Heart right ventricle (tissue), 16 donors: ENCODE measurements at places on chromosomes 16 and 17. TPM values are rescaled to one million over a fixed set of nuclear protein-coding genes. Genes with fewer than 3 reads are reported as not detected.

The C16orf46 gene
- polyA plus RNA-seq, result 0.78 TPM

DNA sequence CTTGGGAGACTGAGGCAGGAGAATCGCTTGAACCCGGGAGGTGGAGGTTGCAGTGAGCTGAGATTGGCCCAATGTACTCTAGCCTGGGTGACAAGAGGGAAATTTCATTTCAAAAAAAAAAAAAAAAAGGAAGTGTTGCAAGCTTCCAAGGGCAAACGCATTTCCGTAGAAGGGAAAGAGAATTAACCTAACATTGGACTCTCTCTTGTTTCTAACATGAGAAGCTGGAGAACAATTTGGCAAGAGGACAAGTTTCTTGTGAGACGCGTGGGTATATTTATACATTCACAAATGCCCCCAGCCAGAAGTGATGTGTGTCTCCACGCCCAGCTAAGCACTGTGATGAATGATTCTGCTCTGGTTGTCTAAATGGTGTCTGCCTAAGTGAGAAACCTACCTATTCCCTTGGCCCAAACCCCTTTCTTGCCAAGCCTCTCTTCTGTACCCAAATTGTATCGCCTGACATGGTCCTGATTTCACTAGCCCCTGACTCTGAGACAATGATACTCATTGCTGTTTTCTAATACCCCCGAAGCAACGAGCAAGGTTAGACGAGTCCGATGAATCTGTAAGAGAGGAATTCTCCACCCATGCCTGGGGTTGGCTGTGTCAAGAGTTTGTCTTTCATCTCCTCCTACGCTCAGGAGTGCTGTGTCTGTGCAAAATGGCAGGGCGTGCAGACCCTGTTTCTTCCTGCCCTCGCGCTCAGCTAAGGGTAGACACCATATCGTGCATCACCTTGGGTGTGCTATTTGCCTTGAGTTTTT, 14.2 kb upstream of the ST6GALNAC2 start:
- no peak overlapping the region for H3K4me3 ChIP-seq
- H3K27ac ChIP-seq, result no peak overlapping the region
- no peak for DNase-seq
- H3K4me1 ChIP-seq, result peaks cover 4% of the 10 kb centered on the region
- H3K27me3 ChIP-seq, result no peaks in the 10 kb centered on the region

GRCh38 chr16:24255456-24256371, at the start of gene CACNG3:
CACNG3 (plus strand) TSS chr16:24256335; CDS start chr16:24256755, 420 bp downstream.
- no peaks in the 10 kb centered on the region for H3K4me1 ChIP-seq
- peaks cover 80% of the 10 kb centered on the region for H3K27me3 ChIP-seq
- no peaks in the 10 kb centered on the region for H3K36me3 ChIP-seq

DNA sequence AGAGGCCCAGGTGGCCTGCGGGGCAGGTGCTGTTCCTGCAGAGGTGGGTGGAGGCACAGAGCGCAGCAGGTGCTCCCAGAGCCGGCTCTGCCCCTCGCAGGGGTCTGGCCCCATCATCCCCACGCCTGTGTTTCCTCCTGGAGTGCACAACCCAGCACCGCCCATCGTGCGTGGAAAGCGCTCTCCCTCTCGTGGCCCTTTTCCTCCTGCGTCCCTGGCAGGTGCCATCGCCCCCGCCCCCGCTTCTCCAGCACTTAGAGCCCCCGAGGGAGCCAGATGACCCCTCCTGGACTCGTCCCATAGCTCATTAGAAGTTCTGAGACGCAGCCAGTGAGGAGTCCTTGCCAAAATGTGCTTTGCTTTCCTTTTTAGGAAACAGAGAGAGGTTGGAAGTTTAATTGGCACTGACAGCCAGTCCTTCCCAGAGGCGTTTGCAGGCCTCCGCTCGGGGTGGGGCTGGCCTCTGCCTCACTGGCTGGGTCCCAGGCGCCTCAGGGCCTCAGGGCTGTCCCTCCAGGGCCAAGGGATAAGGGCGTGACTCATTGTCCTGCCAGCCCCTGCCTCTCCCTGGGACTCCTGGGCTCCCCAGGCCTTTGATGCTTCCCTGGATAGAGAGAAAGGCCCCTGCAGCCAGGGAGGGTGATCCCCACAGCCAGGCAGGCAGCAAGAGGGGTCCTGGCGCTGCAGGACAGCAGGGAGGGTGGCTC, 32.2 kb upstream of the CHMP6 start:
- peaks cover 22% of the 10 kb centered on the region for H3K4me1 ChIP-seq
- DNase-seq, result peak; percentile 89
- no peak overlapping the region for H3K4me3 ChIP-seq

The NLGN2 gene
- 7.3 TPM for polyA plus RNA-seq

GRCh38 chr17:29591146-29591736, 1.7 kb upstream of the ANKRD13B start:
- H3K4me3 ChIP-seq, result peak overlapping the region; percentile 27
- no peaks in the 10 kb centered on the region for H3K36me3 ChIP-seq
- H3K4me1 ChIP-seq, result peaks cover 82% of the 10 kb centered on the region

The ZNRF1 gene
- 20.0 TPM for polyA plus RNA-seq

GRCh38 chr16:53822936-53823529, 119.1 kb downstream of the FTO start:
- peaks cover 16% of the 10 kb centered on the region for H3K4me1 ChIP-seq
- H3K27me3 ChIP-seq, result no peaks in the 10 kb centered on the region
- DNase-seq, result no peak
- H3K4me3 ChIP-seq, result no peak overlapping the region
- H3K36me3 ChIP-seq, result no peaks in the 10 kb centered on the region

DNA sequence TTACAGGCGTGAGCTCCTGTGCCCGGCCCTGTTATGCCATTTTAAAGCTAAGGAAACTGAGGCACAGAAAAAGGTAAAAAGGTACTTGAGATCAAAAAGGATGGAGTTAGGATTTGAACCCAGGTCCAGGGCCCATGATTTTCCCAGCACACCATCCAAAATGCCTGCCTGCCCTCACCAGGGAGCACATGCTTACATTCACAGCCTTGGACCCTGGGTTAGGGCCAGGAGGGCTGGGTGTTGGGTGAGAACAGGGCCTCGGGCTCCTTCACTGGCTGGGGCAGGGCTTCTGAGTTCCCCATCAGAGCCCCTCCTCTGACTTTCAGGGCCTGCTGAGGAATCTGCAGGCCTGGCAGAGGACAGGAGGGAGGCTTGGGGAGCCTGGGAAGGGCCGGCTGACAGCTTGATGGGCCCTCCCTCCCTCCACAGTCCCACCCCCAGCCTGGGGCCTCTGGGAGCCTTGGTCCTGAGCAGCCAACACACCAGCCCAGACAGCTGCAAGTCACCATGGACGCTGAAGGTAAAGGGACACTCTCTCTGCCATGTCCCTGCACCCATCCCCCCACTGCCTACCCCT, at the start of gene QPRT:
TSS of gene QPRT (plus strand) at position 490 of the 577 bp plus-strand sequence. CDS start at position 508, 18 bp downstream.
- no peaks in the 10 kb centered on the region for H3K36me3 ChIP-seq
- H3K27ac ChIP-seq, result peak within 1 kb of the TSS; percentile 48
